ENCODE measurements at places on chromosomes 3 and 15.

DNA sequence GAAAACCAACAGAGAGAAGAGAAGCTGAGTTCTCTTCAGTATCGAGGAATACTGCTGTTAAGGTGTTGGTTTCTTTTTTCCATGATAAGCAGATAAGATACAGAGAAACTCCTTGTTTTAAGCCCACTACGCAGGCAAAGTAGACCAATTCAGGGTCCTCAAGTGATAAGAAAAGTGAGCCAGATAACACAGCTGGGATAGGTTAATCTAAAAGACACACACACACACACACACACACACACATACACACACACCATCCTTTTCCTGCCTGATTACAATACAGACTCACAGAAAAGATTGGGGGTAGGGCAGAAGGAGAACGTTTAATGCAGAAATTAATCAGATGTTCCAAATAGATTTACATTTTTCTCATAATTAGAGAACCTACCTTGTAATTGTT is 6.5 kb upstream of the PHLDB2 start:
- DNase-seq: no peak

- no peak for DNase-seq
Measured at GRCh38 chr3:12486916-12487315, 2.6 kb downstream of the TSEN2 start.

GRCh38 chr15:100334456-100334855 is 7.3 kb downstream of the ADAMTS17 start:
- no peak for DNase-seq

DNA sequence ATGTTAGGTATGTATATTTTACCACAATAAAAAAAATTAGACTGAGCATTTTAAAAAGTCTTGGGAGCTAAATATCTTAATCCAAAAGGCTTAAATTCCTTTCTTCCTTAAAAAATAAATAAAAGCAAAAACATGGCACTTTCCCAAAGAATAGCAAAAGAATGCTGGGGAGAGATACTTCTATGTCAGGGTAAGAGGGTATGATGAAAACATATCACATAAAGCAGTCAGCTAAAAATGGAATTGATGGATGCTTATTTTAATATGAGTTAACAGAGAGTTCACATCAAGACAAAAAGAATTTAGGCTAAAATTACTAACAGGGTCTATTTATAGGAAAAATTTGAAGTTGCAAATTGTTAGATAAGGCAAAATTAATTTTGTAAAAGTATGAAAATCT is 141.0 kb downstream of the MYLK start:
- DNase-seq: no peak

Measured in activated CD8-positive, alpha-beta memory T cell treated with anti-CD3 and anti-CD28 coated beads for 48 hours (primary cell).